Dermis blood vessel endothelial cell (primary cell): ENCODE measurements at places on chromosomes 5 and 9. TPM values are rescaled to one million over a fixed set of nuclear protein-coding genes. Genes with fewer than 3 reads are reported as not detected.

CDKN2A gene
- 1.0 and 1.3 TPM in 2 replicates for total RNA-seq

ACOT12 gene
- total RNA-seq = 0.37 TPM in 1 of 2 replicates, not detected in the other

KCNMB1 gene
- not detected in 2 replicates for total RNA-seq

FAM153A gene
- total RNA-seq = not detected in 2 replicates

GARIN3 gene
- not detected in 2 replicates for total RNA-seq

RLN1 gene
- total RNA-seq = not detected in 2 replicates

SUSD3 gene
- not detected in 2 replicates for total RNA-seq

ELAVL2 gene
- total RNA-seq = 0.47 and 0.68 TPM in 2 replicates

FOXD4 gene
- 0.05 and 0.17 TPM in 2 replicates for total RNA-seq

EGR1 gene
- 0.93 and 4.8 TPM in 2 replicates for total RNA-seq

LRRC26 gene
- total RNA-seq = not detected in 2 replicates

CCNJL gene
- total RNA-seq = 8.0 and 10.4 TPM in 2 replicates

CTXN3 gene
- total RNA-seq = not detected in 2 replicates

GLDC gene
- total RNA-seq = 3.2 and 10.0 TPM in 2 replicates

OR1Q1 gene
- not detected in 2 replicates for total RNA-seq

DBH gene
- total RNA-seq = not detected in 2 replicates

UBE2D2 gene
- 68.5 and 71.6 TPM in 2 replicates for total RNA-seq

OMD gene
- total RNA-seq = under 0.01 and 0.23 TPM in 2 replicates

PCDHGB6 gene
- 2.9 and 3.7 TPM in 2 replicates for total RNA-seq

C8G gene
- 1.7 TPM in 1 of 2 replicates, not detected in the other for total RNA-seq

FOXD1 gene
- 0.05 and 0.17 TPM in 2 replicates for total RNA-seq

SMIM32 gene
- not detected in 2 replicates for total RNA-seq

ASPN gene
- not detected in 2 replicates for total RNA-seq

PTPN3 gene
- 2.8 and 3.6 TPM in 2 replicates for total RNA-seq

TTC23L gene
- under 0.01 TPM in 1 of 2 replicates, not detected in the other for total RNA-seq

TNFAIP8 gene
- 13.6 and 15.9 TPM in 2 replicates for total RNA-seq

XRCC4 gene
- 6.5 and 9.6 TPM in 2 replicates for total RNA-seq

DAP gene
- total RNA-seq = 36.2 and 89.6 TPM in 2 replicates

SAXO1 gene
- total RNA-seq = not detected in 2 replicates

FBP2 gene
- total RNA-seq = not detected in 2 replicates

FST gene
- total RNA-seq = 15.0 and 45.0 TPM in 2 replicates

ACSL6 gene
- 0.09 and 0.17 TPM in 2 replicates for total RNA-seq

KDM3B gene
- 52.8 and 74.3 TPM in 2 replicates for total RNA-seq
